ENCODE measurements at places on chromosomes 5 and 9. TPM values are rescaled to one million over a fixed set of nuclear protein-coding genes. Genes with fewer than 3 reads are reported as not detected.

The CCDC69 gene
- total RNA-seq: 59.6 TPM

The INSL4 gene
- not detected for total RNA-seq

The FAM151B gene
- total RNA-seq: 0.12 TPM

The GABRA6 gene
- not detected for total RNA-seq

The SPAG8 gene
- 0.19 TPM for total RNA-seq

The FAXDC2 gene
- total RNA-seq: not detected

The FKBP15 gene
- 47.2 TPM for total RNA-seq

The OTULINL gene
- 10.7 TPM for total RNA-seq

The CDHR2 gene
- 0.33 TPM for total RNA-seq

GRCh38 chr9:91312717-91313325 lies 48.9 kb downstream of the AUH start:
- no peak for DNase-seq
- H3K27me3 ChIP-seq: no peaks in the 10 kb centered on the region
- H3K36me3 ChIP-seq: peaks cover 14% of the 10 kb centered on the region
- no peak overlapping the region for H3K27ac ChIP-seq
- no peak overlapping the region for H3K4me3 ChIP-seq

GRCh38 chr9:13190040-13190439 lies 89.5 kb downstream of the MPDZ start:
- no peaks in the 10 kb centered on the region for H3K36me3 ChIP-seq
- H3K27ac ChIP-seq: no peak overlapping the region
- no peaks in the 10 kb centered on the region for H3K27me3 ChIP-seq
- DNase-seq: no peak
- no peak overlapping the region for H3K4me3 ChIP-seq
- H3K4me1 ChIP-seq: no peaks in the 10 kb centered on the region

DNA sequence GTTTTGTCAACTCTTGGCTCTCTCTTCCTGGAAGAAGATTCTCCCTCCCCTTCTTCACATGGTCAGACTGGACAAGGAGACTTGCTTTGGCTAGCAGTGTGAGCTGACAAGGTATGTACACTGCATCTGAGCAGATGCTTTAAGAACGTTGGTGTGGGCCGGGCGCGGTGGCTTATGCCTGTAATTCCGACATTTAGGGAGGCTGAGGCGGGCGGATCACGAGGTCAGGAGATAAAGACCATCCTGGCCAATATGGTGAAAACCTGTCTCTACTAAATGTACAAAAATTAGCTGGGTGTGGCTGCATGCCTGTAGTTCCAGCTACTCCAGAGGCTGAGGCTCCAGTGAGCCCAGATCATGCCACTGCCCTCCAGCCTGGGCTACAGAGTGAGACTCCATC lies 26.4 kb upstream of the SEMA5A start:
- H3K27me3 ChIP-seq: no peaks in the 10 kb centered on the region
- no peak for DNase-seq
- no peaks in the 10 kb centered on the region for H3K4me1 ChIP-seq

- H3K27ac ChIP-seq: peak overlapping the region; percentile 78
- H3K36me3 ChIP-seq: no peaks in the 10 kb centered on the region
- H3K4me3 ChIP-seq: peak overlapping the region; percentile 86
- H3K27me3 ChIP-seq: no peaks in the 10 kb centered on the region
- H3K4me1 ChIP-seq: peaks cover 73% of the 10 kb centered on the region
Observed at GRCh38 chr5:50711280-50711679, 44.8 kb downstream of the PARP8 start.

- peaks cover 5% of the 10 kb centered on the region for H3K36me3 ChIP-seq
- H3K4me1 ChIP-seq: peaks cover 23% of the 10 kb centered on the region
- no peak overlapping the region for H3K4me3 ChIP-seq
- no peak for DNase-seq
- H3K27me3 ChIP-seq: no peaks in the 10 kb centered on the region
- peak overlapping the region; percentile 13 for H3K27ac ChIP-seq
Observed at GRCh38 chr9:6827439-6828145, 69.8 kb downstream of the KDM4C start.

- H3K4me3 ChIP-seq: no peak overlapping the region
- H3K4me1 ChIP-seq: no peaks in the 10 kb centered on the region
- no peak overlapping the region for H3K27ac ChIP-seq
Observed at GRCh38 chr5:119752921-119753886, 123.8 kb downstream of the FAM170A start.

- no peaks in the 10 kb centered on the region for H3K36me3 ChIP-seq
- H3K4me1 ChIP-seq: peaks cover 6% of the 10 kb centered on the region
- H3K27ac ChIP-seq: no peak overlapping the region
- no peak overlapping the region for H3K4me3 ChIP-seq
Observed at GRCh38 chr9:73089304-73089985, 62.2 kb upstream of the ANXA1 start.

GRCh38 chr9:91897201-91897600 lies 52.8 kb downstream of the ROR2 start:
- H3K4me3 ChIP-seq: no peak overlapping the region
- no peak overlapping the region for H3K27ac ChIP-seq
- H3K36me3 ChIP-seq: no peaks in the 10 kb centered on the region
- H3K27me3 ChIP-seq: peaks cover 17% of the 10 kb centered on the region
- H3K4me1 ChIP-seq: no peaks in the 10 kb centered on the region

- peaks cover 7% of the 10 kb centered on the region for H3K36me3 ChIP-seq
- H3K27me3 ChIP-seq: no peaks in the 10 kb centered on the region
- H3K4me3 ChIP-seq: peak overlapping the region; percentile 37
- no peak for DNase-seq
Observed at GRCh38 chr5:119284031-119284430, 71.8 kb upstream of the TNFAIP8 start.

GRCh38 chr9:127113191-127113972 lies 9.1 kb downstream of the ANGPTL2 start:
- no peaks in the 10 kb centered on the region for H3K36me3 ChIP-seq
- no peak overlapping the region for H3K4me3 ChIP-seq
- no peak overlapping the region for H3K27ac ChIP-seq
- H3K4me1 ChIP-seq: peaks cover 12% of the 10 kb centered on the region

DNA sequence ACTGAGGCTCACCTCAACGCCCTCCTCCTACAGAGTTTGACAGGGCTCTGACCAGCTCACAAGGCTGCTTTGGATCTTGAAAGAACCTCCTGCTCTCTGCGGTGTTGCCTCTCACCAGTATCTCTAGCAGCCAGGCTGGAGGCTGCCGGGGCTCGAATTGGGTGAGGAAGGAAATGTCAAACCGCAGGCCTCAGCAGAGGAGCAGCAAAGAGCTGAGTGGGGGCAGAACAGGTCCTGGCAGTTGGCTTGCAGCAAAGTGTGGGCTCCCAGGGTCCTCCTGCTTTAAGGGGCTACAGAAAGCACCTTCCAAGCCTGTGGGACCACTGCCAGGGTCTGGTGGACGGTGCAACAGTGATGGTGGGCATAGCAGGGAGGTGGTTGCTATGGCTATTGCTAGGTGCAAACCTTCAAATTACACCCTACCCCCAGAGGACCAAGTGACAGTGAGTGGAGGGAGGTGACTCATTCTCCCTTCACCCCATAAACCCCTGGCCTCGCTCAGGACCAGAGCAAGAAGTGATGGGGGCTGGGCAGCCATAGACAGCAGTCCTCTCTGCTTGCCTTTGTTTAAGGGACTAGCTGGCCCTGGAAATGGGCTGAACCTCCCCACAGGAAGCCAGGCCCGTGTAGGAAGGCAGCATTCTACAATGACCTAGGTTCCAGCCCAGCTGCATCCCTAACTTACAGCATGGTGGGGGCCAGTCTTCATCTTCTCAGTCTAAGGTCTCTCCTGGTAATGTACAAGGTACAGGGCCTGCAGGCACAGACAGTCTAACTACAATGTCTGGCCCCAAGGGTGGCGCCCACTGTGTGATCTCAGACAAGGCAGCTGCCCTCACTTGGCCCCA lies 18.7 kb downstream of the LCP2 start:
- peak overlapping the region; percentile 99 for H3K27ac ChIP-seq
- H3K4me3 ChIP-seq: peak overlapping the region; percentile 82
- no peaks in the 10 kb centered on the region for H3K27me3 ChIP-seq
- H3K4me1 ChIP-seq: peaks cover 86% of the 10 kb centered on the region
- peaks cover 31% of the 10 kb centered on the region for H3K36me3 ChIP-seq

GRCh38 chr5:151357792-151358191 lies 10.4 kb upstream of the SLC36A2 start:
- no peak for DNase-seq
- H3K27me3 ChIP-seq: peaks cover 12% of the 10 kb centered on the region
- peaks cover 8% of the 10 kb centered on the region for H3K36me3 ChIP-seq
- H3K4me1 ChIP-seq: no peaks in the 10 kb centered on the region

- H3K27ac ChIP-seq: no peak overlapping the region
- H3K4me3 ChIP-seq: no peak overlapping the region
- H3K27me3 ChIP-seq: no peaks in the 10 kb centered on the region
- peaks cover 5% of the 10 kb centered on the region for H3K4me1 ChIP-seq
Observed at GRCh38 chr5:67173959-67174358, 22.6 kb downstream of the CD180 start.

GRCh38 chr5:179668391-179668790 lies 12.4 kb downstream of the CBY3 start:
- H3K4me3 ChIP-seq: no peak overlapping the region
- DNase-seq: no peak
- no peaks in the 10 kb centered on the region for H3K27me3 ChIP-seq
- H3K36me3 ChIP-seq: no peaks in the 10 kb centered on the region
- H3K4me1 ChIP-seq: no peaks in the 10 kb centered on the region

GRCh38 chr9:83625178-83625577 lies 2.2 kb downstream of the IDNK start:
- no peak overlapping the region for H3K4me3 ChIP-seq
- H3K27ac ChIP-seq: peak overlapping the region; percentile 96
- no peak for DNase-seq
- peaks cover 4% of the 10 kb centered on the region for H3K27me3 ChIP-seq
- no peaks in the 10 kb centered on the region for H3K36me3 ChIP-seq
